ENCODE measurements at places on chromosomes 6 and 20. TPM values are rescaled to one million over a fixed set of nuclear protein-coding genes. Genes with fewer than 3 reads are reported as not detected.

The PPP1R14C gene
- total RNA-seq: 0.11 TPM

The PRR18 gene
- not detected for total RNA-seq

The FRS3 gene
- 0.61 TPM for total RNA-seq

- no peak for DNase-seq
These were observed 77.4 kb downstream of the EDN3 start for GRCh38 chr20:59377842-59378241.
